ENCODE measurements at places on chromosomes 4 and X. TPM values are rescaled to one million over a fixed set of nuclear protein-coding genes. Genes with fewer than 3 reads are reported as not detected.

DNA sequence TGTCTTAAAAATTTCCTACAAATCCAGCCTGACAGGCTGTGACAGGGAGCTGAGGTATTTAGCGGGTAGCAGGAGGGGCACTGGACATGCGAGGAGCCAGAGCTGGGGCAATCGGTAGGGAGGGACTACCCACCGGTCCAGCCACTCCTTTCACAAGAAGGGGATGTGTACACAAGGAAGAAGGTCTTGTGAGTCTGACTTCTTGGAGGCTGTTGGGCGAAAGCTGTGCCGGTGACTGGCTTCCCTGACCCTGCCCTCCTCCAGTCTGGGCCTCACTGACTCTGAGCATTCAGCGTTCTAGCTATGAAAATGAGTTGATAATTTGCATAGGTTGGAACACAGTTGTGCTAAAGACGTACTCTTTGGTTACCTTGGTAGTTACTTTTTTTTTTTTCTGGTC lies 12.7 kb upstream of the CXCL8 start:
- no peak overlapping the region for H3K27ac ChIP-seq
- H3K4me1 ChIP-seq = no peaks in the 10 kb centered on the region
- no peak for DNase-seq
- no peaks in the 10 kb centered on the region for H3K36me3 ChIP-seq
- H3K27me3 ChIP-seq = no peaks in the 10 kb centered on the region

Gene ZNF157
- total RNA-seq = not detected

Gene HELT
- not detected for total RNA-seq

Gene CDX4
- total RNA-seq = not detected
